Heart left ventricle (tissue), 16 donors: ENCODE measurements at places on chromosomes 3 and 15. TPM values are rescaled to one million over a fixed set of nuclear protein-coding genes. Genes with fewer than 3 reads are reported as not detected.

CRABP1 gene
- not detected for polyA plus RNA-seq

FBLN2 gene
- 42.7 TPM for polyA plus RNA-seq

DNA sequence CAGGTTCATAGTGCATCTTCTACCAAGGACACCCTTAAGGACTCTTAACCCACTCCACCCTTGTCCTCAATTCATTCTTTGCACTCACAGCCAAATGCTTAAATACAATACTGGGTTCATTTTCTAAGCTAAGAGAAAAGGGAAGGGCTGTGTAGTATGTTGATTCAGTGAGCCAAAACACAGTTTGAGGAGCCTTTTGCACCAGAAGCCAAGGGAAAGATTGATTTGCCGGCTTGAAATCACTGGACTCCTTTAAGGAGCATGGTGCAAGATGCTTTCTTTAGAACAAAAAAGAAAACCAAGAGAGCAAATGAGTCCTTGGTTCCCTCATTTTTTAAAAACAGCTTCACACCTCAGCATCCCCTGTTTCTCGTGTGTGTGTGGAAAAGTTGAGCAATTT lies 47.8 kb downstream of the BOC start:
- no peak for DNase-seq

DNA sequence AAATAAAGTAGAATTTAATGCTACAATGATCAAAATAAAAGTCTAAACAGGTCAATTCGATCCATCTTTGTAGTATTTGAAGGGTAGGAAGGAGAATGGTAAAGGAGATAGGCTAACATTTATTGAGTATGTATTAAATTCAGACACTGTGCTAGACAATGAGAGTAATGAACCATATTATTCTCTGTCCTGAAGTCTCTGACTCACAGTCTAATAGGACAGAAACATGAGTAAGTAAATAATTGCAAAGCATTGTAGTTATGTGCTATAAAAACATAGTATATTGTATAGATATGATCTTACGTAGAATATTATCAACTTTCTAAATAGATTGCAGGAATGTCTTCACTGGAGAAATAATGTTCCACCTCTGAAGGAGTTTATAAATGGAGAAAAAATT lies 64.5 kb downstream of the MDFIC2 start:
- no peak for DNase-seq

GRCh38 chr15:101255051-101255395 lies 3.2 kb upstream of the CHSY1 start:
- no peak for DNase-seq

DNA sequence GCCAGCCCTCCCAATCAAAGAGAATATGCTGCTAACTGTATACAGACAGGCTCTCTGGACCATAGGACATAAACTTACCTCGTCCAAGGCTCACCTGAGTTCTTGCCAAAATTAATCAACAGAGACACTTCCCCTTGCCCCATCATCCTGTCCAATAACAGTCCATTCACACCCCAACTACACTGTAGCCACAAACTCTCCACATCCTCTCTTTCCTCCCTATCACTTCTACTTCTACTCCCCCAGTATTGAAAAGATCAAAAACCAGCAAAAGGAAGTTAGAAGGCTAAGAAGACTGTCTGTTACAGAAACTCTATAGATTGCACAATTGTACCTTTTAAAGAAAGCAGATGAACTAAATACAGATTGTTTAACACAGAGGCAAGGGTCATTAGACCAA lies 133.5 kb upstream of the STT3B start:
- no peak for DNase-seq

DNA sequence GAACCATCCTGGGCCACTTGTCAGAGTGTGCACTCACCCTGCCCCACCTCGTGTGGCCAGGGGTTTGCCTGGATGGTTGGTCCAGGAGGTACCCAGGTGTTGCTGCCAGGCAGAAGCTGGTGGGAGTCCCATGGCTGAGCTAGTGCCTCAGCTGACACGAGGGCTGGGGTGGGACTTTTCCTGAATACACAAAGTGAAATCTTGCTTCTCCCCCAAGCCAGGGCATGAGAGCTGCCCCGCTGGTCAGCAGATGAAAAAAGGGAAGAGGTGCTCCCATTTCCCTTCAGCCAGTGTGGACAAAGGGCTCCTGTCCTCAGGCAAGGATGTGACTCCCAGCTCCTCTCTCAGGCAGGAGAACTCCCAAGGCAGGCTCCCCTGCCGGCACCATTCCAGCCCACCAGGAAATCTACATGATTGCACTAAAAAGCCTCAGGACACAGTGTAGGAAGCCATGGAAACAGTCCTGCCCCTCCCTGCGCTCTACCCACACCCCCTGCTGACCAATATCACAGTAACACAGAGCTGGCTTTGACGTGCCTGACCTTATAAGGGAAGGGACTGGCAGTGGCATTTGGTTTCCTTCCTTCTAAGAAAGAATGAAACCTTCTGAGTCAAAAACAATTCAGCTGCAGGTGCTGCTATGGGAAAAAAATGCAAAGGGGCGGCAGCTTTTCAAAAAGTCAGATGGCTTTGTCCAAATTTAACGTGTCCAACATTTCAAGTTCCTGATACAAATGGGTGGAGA lies 33.9 kb downstream of the MYO5C start:
- peak; percentile 43 for DNase-seq

DNA sequence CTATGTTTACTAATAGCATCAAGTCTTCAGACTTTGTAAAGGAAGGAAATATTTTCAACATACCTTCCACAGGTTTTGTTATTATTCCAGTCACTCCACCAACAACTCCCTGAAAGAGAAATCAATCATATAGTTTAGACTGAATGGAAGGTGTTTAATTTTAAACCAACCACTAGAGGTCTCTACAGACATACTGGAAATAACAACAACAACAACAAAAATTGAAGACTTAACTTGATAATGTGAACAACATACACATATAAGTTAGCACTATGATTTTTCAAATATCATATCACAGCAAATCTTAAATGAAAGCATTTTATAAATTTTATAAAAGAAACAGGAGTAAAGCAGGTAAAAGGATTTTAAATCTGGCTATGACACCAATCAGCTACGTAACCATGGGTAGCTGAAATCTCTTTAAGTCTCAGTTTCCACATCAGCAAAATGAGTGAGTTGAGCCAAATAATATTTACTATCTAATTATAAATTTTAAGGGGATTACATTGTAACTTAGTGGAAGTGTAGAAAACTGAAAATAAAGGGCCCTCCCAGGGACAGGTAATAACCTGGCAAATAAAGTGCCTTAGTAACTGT lies 188.2 kb downstream of the VPS13C start:
- DNase-seq = no peak

- DNase-seq = no peak
Measured at GRCh38 chr15:64137226-64137833, 14.2 kb upstream of the SNX22 start.

GRCh38 chr15:29986946-29987345 lies 95.8 kb upstream of the GOLGA8J start:
- no peak for DNase-seq

- no peak for DNase-seq
Measured at GRCh38 chr3:171878461-171879225, 35.5 kb downstream of the TMEM212 start.
